Right ventricle myocardium superior (tissue), 1 donor: ENCODE measurements at places on chromosomes 16 and 17.

GRCh38 chr17:49337884-49338283 is 24.2 kb downstream of the ZNF652 start:
- no peak for DNase-seq

GRCh38 chr17:4474093-4474492 is 24.6 kb upstream of the SPNS2 start:
- peak; percentile 80 for DNase-seq

- no peak for DNase-seq
Measured at GRCh38 chr17:51052235-51052634, 68.4 kb downstream of the SPAG9 start.

DNA sequence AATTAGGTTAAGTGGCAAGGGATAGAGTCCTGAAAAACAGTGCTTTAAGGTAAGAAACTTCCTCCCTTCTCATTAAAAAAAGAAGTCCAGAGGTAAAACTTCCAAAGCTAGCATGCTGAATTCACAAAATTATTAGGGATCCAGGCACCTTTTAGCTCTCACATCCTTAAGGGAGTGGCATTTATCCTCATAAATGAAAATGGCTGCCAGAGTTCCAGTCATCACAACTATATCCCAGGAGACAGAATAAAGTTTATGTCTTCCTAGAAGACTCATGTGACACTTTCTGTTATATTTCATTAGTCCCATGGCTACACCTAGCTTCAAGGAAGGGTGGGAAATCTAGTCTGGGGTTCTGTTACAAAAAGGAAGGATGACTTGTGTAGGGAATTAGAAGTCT is 23.3 kb upstream of the ADORA2B start:
- DNase-seq: no peak

DNA sequence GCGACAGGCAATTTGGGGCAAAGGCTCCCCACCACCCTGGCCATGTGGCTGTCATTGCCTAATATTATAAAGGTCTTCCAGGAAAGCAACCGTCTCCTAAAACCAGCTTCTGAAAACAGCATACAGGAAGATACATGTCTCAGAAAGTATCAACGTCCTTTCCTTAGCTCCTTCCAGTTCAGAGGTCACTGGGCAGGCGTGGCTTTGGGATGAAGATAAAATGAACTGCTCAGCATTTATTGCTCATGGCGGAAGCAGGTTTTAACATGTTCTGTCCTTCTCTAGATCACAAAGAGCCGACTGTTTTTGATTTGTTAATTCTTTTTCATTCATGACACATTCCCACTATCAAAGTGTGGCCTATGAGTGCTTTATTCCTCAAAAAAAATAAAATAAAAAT is 8.0 kb downstream of the CFAP20 start:
- no peak for DNase-seq

DNA sequence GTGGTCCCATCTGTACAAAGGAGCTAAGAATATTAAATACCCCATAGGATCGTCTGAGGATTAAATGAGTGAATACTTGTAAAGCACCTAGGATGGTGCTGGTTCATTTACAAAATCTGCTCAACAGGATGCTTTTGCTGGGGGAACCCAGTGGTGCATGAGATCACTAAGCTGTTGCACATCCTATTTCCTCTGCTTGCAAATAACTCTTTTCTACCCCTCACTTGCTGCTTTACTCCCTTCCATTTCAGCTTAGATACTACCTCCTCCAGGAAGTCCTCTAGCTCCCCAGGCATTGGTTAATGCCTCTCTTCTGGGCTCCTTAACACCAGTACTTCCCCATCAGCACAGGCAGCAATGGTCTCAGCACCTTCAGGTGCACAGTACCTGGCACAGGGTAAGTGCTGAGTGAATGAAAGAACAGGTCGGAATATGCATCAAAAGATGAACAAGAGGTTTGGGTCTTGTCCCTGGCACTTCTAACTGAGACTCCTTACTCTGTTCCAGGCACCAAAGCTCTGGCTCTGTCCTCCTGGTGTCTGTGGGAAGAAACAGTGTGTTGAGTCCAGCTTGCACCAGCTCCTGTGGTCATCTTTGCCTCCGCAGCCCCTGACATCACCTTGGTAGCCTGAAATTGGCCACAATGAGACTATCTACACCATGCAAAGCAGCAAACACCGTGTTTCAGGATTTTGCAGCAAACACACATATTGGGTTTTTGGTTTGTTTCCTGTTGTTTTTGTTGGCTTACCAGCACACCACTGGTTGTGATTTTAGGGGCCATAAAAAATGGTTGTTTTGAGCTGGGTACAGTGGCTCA is 24.1 kb upstream of the IL21R start:
- no peak for DNase-seq

DNA sequence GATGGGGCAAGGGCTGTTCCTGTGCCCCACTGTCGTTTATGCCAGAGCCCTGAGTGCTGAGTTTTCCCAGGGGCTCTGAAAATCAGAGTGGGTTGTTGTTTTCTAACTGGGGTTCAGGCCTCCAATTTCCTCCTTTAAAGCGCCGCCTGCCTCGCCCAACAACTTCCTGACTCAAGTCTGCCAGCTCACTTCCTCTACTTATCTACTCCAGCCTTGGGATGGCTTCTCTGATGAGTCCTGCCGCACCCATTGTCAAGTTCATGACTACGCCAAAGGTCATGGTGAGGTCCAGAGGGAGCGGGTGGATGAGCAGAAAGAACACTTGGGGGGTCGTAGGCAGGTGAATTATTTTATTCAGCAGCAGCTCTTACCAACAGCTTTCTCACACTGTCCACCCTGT is 104.7 kb downstream of the UTP18 start:
- no peak for DNase-seq
